ENCODE measurements at places on chromosomes 3 and 15.
A peak's percentile ranks its signal among the peaks of the same experiment; 100 is the strongest.

DNA sequence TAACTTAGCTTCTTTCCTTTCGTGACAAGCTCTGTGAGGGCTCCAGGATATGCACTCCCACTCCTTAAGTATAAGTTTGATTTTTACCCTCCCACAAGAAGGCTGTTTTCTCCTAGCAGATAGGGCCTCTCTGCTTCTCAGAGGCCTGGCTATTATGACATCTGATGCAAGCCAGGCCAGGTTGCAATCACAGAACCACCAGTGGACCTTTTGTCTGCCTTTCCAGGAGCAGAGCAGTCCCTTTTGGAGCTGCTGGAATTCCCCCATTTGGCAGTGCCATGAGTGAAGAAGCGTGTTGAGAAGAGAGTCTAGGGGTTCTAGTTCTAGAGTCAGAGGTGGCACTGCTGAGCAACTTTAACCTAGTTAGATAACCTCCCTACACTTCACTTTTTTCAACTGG, 1004.3 kb upstream of the SEMA6D start:
- DNase-seq, result no peak

DNA sequence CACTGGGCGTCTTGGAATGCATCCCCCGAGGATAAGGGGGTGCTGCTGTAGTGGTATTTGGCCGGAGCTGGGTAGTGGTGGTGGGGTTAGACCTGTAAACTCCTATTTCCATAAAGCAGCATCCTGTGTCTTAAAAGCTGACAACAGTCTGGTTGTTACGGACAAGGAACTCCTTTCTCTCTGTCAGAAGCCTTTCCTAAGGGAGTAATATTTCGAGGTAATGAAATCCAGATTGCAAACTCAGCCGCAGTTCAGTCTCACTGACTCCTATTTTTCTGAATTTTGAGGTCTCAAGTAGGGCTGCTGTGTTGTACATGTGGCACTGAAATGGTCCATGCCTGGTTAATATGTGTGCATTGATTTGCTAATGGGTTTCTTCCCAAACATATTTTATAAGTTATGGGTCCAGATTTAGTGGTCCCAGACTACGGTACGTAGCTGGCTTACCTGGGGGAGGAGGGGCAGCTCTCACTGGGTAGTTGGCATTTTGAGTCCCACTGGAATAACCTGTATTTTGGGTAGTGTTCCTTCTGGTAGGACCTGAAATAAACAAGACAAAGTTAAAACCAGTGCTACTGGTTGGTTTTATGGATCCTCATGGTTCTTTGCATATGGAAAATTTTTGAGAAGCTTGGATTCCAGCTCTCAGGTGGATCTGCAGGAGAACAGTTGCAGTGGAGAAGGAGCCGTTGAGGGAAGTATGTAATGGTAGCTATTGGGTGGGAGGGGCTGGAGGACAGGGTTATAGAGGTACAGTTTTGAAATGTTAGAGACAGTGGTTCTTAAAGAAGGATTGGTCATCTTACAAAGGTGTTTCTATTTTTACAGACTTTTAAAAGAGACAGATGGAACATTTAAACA, 48.6 kb upstream of the LDHAL6B start:
- no peak for DNase-seq

GRCh38 chr15:90691369-90691768, 25.8 kb upstream of the BLM start:
- no peak for DNase-seq

GRCh38 chr3:10553591-10554235, 48.3 kb upstream of the ATP2B2 start:
- DNase-seq, result no peak

GRCh38 chr15:78446551-78446950, 8.5 kb downstream of the IREB2 start:
- DNase-seq, result no peak

GRCh38 chr15:83380059-83380458, 67.1 kb upstream of the SH3GL3 start:
- DNase-seq, result peak; percentile 39

GRCh38 chr3:35664460-35664919, 25.2 kb downstream of the ARPP21 start:
- DNase-seq, result no peak

- DNase-seq, result no peak
Measured at GRCh38 chr15:77804210-77804609, 171.5 kb upstream of the LINGO1 start.

- no peak for DNase-seq
Measured at GRCh38 chr3:10382892-10383849, 62.3 kb upstream of the SEC13 start.

DNA sequence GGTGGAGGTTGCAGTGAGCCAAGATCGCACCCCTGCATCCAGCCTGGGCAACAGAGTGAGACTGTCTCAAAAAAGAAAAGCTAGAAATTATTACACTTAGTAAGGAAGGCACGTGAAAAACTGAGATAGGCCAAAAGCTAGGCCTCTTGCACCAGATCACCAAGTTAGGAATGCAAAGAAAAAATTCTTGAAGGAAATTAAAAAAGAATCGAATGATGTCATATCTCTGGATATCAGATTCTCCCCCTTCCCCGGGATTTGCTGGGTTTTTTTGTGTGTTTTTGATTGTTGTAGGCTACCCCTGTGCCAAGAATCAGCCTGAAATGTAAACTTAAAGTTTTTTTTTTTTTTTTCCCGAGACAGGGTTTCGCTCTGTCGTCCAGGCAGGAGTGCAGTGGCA, 17.4 kb downstream of the PTPN23 start:
- no peak for DNase-seq

- no peak for DNase-seq
Measured at GRCh38 chr3:27049792-27050191, 319.4 kb downstream of the NEK10 start.

- DNase-seq, result no peak
Measured at GRCh38 chr3:126262227-126262626, 81.8 kb upstream of the ALDH1L1 start.

- DNase-seq, result no peak
Measured at GRCh38 chr15:94655249-94655880, 424.0 kb downstream of the MCTP2 start.

GRCh38 chr3:119279584-119280243, 14.5 kb upstream of the ARHGAP31 start:
- no peak for DNase-seq

GRCh38 chr15:34358367-34358766, 8.6 kb downstream of the LPCAT4 start:
- no peak for DNase-seq

DNA sequence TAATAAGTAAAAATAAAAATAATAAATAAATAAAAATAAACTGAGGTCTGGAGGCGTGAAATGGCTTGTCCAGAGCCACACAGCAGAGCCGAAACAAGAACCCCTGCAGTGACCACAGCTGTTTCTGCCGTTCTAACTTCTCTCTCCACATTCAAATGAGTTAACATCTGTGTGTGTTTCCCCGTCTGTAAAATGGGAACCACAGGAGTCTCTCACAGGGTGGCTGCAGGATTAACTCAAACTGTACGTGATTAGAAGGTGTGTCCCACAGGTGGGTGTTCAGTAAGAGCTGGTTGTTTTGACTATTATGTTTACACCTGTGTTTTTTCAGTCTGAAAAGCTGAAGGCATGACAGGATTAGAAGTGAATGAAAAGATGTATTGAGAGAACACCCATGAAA, 27.0 kb upstream of the MUC4 start:
- DNase-seq, result no peak

- DNase-seq, result no peak
Measured at GRCh38 chr15:75844629-75845335, 1.5 kb downstream of the UBE2Q2 start.

DNA sequence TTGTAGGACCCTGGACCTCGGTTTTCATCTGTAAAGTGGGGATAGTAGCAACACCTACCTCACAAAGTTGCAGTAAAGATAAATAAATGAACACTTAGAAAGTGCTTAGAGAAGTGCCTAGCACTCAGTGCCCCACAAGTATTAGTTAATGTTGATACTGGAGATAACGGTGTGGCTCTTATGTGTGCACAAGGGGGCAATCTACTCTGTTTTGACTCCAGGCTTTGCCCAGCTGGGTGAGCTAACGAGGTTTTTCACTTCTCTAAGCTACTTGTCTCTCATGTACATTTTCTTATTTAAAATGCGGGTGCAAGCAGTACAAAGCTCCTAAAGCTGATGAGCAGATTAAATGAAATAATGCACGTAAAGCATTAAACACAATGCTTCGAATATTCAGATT, 193.5 kb upstream of the ICE2 start:
- DNase-seq, result no peak

GRCh38 chr3:173030273-173030672, 110.8 kb downstream of the SPATA16 start:
- DNase-seq, result no peak

- DNase-seq, result no peak
Measured at GRCh38 chr3:42525212-42525611, 22.8 kb downstream of the VIPR1 start.

- no peak for DNase-seq
Measured at GRCh38 chr3:9613056-9613748, 36.1 kb upstream of the MTMR14 start.

GRCh38 chr3:54138937-54139547, 16.7 kb downstream of the CACNA2D3 start:
- no peak for DNase-seq

DNA sequence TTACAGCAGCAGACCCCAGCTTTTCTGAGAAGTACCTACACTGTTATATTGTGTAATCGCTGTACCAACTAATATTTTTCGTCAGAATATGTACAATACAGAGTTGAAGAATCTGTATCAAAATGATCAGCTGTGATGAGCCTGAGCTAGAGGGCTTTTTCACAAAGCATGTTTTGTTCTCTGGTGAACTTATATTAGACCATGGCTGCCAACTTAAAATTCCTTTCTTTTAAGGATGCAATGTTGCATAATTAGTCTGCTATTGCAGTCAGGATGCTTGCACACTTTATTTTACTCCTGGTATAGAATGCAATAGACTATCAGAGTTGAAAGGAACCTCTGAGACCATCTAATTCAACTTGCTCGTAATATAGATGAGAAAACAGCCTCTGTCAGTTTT, 127.8 kb downstream of the RBMS3 start:
- no peak for DNase-seq

DNA sequence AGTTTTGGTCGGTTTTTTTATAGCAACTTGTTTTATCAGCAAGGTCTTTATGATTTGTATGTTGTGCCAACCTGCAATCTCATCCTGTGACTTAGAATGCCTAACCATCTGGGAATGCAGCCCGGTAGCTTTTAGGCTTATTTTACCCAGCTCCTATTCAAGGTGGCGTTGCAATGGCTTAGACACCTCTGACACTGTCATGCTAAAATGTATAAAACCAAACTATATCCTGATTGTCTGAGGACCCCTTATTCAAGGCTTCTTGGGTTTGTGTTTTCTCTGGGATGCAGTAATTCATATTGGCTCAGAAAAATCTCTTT, 209.0 kb upstream of the ALCAM start:
- no peak for DNase-seq

- no peak for DNase-seq
Measured at GRCh38 chr3:16474216-16474615, 39.3 kb downstream of the RFTN1 start.

- DNase-seq, result no peak
Measured at GRCh38 chr3:47762233-47762632, 19.5 kb downstream of the SMARCC1 start.

- peak; percentile 73 for DNase-seq
Measured at GRCh38 chr3:11080492-11080891, 73.8 kb upstream of the HRH1 start.

DNA sequence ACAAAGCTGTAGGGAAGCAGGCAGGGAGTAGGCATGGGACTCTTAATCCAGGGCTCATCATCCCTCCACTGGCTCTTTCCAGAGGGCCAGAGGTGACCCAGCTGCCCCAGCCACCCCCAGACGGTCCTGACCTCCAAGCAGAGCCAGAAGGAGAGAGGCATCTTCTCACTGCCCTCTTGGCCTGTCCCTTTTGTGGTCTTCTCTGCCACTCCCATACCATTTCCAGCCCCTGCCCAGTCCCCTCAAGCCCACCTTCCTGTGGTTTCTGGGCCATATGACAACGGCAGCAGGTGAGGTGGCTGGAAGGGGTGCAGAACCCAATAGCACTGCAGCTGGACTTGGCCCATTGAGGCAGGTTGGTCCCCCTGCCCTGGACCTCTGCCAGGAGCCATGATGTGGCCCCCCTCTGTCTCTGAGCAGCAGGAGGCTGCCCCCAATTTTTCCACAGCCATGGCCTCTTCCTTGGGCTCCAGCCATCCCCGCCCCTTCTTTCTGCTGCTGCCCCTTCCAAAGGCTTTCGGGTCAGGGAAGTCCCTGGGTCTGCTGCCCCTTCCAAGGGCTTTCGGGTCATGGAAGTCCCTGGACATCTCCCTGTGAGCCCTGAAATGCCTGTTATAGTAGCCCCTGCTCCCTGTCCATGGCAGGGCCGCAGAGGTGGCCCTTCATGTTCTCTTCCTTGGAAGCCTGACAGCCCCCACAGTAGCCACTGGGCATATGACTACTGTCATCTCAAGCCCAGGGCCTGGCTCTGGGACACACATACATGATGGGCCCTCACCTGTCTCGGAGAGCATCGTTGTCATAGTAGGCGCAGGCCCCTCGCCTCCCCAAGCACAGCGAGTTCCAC, 39.5 kb upstream of the RAB6B start:
- no peak for DNase-seq

GRCh38 chr3:152638707-152639450, 196.1 kb upstream of the P2RY1 start:
- no peak for DNase-seq

DNA sequence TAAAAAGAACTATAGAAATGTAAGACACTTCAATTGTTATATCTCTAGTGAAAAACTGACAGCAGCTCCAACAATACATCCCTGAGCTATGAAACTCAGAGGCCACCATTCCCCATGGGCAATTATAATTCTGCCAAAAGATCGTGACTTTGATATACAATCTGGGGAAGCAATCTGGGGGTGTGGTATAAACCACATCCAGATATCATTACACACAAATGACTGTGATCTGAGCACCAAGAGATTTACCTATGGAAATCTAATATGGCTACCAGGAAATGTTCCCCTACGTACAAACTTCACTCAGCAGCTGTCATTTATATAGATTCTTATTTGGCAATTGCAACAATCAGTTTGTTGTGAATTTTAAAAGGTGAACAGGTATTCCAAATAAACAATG, 110.3 kb downstream of the FRMD5 start:
- DNase-seq, result peak; percentile 11

DNA sequence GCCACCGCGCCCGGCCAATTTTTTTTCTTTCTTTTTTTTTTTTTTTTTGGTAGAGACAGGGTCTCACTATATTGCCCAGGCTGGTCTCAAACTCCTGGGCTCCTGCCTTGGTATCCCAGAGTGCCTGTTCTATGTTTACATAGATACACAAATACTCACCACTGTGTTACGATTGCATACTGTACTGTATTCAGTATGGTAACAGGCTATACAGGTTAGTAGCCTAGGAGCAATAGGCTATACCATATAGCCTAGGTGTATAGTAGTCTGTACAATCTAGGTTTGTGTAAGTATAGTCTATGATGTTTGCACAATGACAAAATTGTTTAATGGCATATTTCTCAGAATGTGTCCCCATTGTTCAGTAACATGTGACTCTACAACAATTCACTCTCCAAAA, 26.6 kb downstream of the CSTA start:
- DNase-seq, result no peak

DNA sequence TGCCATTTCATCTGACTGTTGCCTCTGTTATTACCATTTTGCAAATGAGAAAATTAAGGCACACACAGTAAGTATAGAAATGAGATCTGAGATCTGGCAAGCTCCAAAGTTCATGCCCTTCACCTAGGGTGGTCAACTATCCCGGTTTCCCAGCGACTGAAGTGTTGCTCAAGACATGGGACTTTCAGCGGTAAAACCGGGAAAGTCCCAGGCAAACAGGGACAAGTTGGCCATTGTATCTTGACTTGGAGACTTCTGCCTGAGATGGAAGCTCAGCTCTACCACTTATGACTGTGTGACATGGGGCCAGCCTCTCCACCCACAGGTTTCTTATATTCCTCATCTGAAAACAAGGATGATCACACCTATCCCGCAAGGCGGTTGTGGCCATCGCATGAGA, 55.6 kb upstream of the TPM1 start:
- DNase-seq, result no peak
